ENCODE measurements at places on chromosomes 16 and 17.

DNA sequence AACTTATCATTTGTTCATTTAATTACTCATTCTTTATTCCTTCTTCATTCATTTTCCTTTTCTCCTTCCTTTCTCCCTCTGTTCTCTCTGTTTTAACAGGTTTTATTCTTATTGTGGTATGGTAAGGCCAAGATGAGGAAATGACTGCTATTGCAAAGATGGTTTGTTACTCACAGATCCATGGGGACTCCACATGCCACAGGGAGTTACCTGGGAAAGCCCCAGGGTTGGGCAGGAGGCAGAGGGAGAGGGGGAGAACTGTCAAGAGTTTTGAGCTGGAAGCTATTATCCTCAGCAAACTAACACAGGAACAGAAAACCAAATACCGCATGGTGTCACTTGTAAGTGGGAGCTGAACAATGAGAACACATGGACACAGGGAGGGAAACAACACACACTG is 453.3 kb downstream of the WWOX start:
- DNase-seq = no peak

GRCh38 chr17:71110326-71110725 is 941.0 kb downstream of the KCNJ2 start:
- DNase-seq = no peak

DNA sequence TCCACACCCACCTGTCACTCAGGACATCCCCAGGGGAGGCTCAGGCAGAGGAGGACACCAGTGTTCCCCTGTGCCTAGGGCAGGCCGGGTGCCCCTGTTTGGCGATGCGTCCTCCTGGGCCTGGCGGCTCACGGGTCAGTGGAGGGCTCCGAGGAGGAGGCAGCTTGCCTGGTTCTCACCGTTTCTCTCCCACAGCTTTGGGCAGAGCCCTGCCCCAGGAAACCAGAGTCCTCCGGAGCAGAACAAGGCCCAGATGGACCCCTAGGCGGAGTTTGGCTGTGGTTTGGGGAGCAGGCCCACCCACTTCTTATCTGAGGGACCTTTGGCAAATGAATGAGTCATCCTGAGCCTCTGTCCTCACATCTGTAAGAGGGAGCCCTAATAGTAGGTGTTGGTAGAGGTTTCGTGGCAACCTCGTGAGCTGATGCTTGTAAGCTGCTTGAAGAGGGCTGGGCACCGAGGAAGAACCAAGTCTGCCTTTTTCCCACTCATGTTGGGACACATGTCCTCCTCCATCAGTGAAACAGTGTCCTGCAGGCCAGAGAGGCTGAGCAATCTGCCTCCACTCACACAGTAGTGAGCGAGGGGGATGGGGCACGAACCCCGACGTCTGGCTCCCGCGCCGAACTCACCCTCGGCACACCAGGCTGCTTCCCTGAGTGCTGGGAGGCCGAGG is 247.0 kb upstream of the CIBAR2 start:
- DNase-seq = no peak

DNA sequence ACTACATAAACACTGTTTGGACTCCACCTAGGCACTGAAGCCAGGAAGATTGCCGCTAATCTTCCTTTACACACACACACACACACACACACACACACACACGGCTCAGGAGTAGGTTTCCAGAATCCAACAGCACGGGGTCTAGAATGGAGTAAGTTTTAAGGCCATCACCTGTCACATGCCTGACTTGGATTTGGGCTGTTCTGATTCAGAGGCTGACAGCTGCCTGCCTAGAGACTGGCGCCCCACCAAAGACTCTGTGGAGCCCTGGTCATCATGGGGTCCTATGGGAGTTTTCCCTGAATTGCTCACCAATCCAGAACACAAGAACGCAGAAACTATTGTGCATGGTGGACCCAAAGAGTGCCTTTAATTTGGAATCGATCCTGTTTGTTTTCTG is 10.9 kb downstream of the CDRT4 start:
- no peak for DNase-seq

- no peak for DNase-seq
Observed at GRCh38 chr17:58278661-58279015, 2.1 kb downstream of the MPO start.

DNA sequence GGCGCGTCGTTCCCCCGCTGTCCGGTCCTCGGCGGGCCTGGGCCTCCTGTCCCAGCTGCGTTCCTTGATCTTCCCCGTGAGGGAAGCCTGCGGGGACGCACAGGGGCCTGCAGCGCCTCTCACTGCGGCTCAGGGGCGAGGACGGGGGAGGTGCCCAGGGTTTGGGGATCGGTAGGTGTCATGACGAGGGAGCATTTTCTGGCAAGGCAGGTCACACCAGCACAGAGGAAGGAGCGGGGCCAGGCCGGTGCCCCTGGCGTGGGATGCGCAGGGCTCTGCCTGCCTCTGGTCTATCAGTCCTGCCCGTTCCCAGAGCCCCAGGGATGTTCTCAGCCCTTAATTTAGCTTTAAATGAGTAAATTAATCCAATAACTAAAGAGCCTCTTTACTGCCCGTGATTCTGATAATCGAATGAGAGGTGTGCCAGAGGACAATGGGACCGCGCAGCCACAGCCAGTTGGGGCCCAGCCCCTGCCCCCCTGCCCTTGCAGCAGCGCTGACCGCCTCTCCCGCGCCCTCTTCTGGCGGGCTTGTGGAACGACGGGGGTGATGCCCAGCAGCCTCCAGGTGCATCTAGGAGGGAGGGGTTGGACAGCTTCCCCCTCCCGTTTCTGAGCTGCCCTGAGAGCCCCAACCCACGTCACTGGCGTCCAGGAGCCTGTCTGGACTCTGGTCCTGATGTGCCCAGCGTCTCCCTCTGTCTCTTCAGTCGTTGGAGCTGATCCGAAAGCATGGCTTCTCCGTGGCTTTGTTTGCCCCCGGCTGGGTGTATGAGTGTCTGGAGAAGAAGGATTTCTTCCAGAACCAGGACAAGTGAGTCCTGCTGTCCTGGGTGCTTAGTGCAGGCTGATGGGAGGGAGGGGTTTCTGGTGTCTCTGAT is 7.9 kb downstream of the ENGASE start:
- peak; percentile 26 for DNase-seq

- DNase-seq = no peak
Observed at GRCh38 chr16:28166394-28167208, 45.2 kb downstream of the XPO6 start.

GRCh38 chr17:83191388-83192160 is 112.2 kb downstream of the METRNL start:
- DNase-seq = no peak

GRCh38 chr16:720447-720989 is 428 bp upstream of the ANTKMT start:
- no peak for DNase-seq

GRCh38 chr17:51813140-51813783 is 345.3 kb downstream of the CA10 start:
- no peak for DNase-seq

GRCh38 chr17:40480501-40481003 is 20.9 kb downstream of the TNS4 start:
- no peak for DNase-seq

DNA sequence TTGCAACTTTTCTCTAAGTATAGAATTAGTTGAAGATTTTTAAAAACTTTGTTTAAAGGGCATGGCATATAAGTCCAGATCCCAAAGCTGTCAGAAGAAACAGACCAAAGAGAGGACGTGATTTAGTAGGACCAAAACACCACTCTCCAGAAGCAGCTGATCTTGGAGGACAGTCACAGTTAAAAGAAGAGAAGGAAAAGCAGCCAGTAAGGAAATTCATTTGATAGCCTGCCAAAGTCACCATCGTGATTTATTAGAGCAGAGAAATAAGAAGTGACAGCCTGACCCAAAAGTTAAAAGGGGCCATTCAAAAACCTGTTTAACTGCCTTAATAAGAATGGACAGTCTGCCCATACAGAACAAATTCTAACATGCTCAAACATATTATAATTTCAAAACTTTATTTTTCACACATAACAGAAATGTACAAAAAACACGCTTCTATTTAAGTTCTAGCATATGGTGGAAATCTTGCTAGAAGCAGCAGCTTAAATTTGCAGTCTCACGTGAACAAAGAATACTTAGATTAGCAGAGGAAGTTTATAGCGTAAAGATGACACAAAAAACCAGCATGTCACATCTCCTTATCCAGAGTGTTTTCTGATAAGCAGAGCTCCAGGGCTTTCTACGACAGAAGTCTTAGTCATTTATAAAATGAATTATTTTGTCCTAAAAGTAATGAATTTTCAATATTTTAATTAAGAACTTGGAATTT is 37.2 kb downstream of the TXNDC11 start:
- DNase-seq = no peak

DNA sequence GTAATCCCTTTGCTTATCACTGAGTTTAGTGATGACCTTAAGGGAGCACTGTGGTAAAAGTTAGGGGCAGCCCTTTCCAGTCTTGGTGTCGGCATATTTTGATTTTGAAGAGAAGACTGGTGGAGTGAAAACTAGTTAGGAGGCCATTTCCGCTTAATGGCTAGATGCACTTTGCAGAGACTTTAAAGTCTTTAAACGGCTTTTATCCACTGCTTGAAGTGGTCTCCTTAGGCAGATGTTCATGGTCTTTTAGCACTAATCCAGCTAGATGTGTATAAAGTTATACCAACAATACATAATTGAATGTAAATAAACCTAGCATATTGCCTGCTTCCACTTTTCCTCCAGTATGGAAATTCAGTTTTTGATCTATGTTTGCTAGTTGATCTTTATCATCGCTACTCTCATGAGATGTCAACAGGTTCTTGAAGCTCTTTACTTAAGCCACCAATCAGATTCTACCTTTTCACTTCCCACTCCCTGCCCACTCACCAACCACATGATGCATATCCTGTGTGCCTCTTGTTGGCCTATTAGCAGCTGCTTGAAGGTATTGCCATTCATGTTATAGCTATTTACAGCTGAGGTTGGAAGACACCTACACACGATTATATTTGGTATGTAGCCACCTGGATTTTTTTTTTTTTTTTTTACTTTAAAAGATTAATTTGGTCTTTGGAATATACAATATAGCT is 132.0 kb downstream of the NLK start:
- DNase-seq = no peak

DNA sequence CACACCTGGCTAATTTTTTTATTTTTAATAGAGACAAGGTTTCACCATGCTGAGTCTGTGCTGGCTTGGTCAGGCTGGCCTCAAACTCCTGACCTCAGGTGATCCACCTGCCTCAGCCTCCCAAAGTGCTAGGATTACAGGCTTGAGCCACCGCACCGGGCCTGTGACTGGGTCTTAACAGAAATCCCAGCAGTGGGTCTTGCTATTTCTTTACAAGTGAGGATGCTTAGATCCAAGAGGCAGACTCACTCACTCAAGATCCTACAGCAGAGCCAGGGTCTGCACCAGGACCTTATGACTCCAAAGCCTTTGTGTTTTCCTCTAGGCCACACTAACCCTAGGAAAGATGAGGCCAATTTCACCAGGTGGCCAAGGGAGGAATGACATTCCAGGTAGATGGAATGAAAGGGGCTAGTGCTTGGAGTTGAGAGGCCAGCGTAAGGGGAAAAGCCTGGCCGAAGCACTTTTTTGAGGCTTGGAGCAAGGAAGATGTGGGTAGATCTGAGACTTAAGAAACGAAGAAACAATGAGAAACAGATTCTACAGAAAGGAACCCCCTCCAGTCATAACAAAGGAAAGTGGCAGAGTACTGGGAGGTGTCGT is 5.7 kb upstream of the STAT5A start:
- no peak for DNase-seq

GRCh38 chr17:8315764-8316217 is 5.8 kb downstream of the ARHGEF15 start:
- no peak for DNase-seq

DNA sequence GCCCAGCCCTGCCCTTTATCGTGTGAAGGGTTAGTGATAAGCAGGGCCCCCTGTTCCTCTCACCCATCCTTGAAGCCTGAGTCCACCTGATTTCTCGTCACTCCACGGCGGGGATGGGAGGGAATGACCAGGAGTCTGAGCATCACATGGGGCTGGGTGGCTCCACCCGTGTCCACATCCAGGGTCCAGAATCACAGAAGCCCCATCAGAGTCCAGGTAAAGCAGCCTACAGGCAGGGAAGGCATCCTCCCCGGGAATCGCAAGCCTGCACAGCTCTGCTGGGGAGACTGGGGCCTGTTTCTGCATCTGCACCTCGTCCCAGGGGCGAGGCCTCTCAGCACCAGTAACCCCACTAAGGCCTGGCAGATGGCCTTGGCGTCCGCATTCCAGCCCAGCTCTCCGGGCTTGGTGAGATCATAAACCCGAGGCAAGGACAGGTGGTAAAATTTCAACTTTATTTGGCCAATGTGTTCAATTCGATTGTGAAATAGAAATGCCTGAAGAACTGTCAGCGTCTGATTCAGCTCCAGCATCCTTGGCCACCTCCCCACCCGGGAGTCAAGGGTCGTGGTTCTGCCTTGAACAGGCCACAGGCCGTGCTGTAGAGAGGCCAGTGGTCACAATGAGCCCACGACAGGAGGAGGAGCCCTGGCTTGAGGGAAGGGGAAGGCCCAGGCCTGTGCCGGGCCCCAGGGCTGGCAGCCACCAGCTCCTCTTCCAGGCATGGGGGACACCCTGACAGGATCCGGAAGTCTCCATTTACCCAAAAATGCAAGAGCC is 8.1 kb upstream of the PPP1R27 start:
- DNase-seq = no peak

GRCh38 chr17:36631022-36631421 is 29.6 kb downstream of the MRM1 start:
- no peak for DNase-seq

- DNase-seq = peak; percentile 14
Observed at GRCh38 chr17:75720656-75721462, at the start of gene ITGB4. Gene ITGB4 (plus strand): TSS chr17:75721459. CDS start chr17:75724704, 3,245 bp downstream.

DNA sequence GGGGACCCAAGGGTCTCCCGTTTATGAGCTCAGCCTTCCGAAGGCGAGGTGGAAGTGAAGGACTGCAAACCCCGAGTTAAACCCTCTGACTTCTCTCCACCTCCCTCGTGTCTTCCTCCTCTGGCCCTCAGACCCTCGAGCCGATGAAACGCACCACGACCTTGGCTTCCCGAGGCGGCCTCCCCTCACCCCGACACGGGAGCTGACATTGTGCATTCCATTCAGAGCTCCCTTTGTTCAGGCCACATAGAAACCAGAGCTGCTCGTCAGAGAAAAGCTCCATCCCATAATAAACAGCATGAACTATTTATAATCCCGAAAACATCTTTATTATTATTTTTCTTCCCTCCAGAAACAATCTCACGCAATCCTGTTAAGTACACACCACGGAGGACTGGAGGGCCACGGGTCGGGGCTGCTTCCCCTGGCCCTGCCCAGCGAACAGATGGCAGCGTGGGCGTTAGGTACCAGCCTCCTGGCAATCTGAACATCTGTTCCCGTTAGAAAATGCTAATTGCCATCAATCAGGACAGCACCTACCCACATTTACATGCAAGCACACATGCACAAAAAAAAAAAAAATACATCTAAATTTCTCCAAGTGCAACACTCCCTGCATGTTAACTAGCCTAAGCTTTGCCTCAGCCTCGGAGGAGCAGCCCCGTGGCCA is 145.7 kb downstream of the RBFOX3 start:
- no peak for DNase-seq

GRCh38 chr16:72285728-72286127 is 113.8 kb upstream of the PMFBP1 start:
- no peak for DNase-seq

- DNase-seq = no peak
Observed at GRCh38 chr17:74749279-74750038, 1.0 kb downstream of the NHERF1 start.
